Neuronal stem cell (in vitro differentiated cells): ENCODE measurements at places on chromosomes 4 and X.

- no peak for DNase-seq
These were observed 2.5 kb downstream of the VBP1 start for GRCh38 chrX:155218777-155219176.

- no peak for DNase-seq
These were observed 4.7 kb downstream of the SLIT2 start for GRCh38 chr4:20256381-20256881.

DNA sequence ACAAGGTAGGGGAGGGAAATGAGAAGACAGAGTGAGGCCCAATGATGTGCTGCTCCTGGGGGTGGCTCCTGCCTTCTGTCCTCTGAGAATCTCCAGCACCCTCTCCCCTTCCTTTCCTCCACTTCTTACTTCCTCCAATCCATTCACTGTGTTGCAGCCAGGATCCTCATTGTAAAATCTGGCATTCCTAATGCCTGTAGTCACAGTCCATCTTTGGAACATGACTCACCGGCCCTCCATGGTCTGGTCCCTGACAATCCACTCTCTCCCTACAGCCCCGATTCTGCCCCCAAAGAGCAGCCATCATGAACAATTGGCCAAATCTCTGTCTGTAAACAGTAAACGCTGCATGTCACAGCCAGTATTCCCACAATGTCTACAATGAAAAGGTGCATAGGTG is 72.9 kb downstream of the CLNK start:
- DNase-seq, result no peak

DNA sequence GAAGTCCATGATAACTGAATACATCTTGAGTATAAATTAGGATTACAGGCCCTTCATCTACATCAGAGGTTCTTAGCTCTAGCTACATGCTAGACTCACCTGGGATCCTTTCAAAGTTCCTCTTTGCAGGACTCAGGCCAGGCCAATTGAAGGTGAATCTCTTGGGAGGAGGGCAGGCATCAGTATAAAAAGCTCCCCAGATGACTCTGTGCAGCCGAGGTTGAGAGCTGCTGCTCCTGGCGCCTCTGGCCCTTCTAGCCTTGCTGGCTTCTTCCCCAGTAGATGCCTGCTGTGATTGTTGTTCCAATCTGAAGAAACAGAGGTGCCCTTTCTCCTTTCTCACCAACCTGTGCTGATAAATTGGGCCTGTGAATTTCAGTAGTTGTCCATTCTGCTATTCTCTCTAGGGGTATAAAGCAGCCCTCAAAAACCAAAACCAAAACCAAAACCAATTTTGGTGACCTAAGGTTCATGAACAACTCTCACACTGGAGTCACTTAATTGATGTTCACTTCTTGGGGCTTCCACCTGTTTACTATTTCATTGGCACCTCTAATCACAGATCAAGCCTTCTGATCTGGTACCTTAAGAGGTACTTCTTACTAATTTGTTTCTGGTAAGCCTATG is 78.7 kb downstream of the SUPT20HL2 start:
- DNase-seq, result no peak

- DNase-seq, result no peak
These were observed 139.7 kb downstream of the MAPK10 start for GRCh38 chr4:86220121-86220520.

- DNase-seq, result no peak
These were observed 1.3 kb upstream of the PLS3 start for GRCh38 chrX:115559672-115560071.
